GM12891 (cell line): ENCODE measurements at places on chromosomes 4 and X.

DNA sequence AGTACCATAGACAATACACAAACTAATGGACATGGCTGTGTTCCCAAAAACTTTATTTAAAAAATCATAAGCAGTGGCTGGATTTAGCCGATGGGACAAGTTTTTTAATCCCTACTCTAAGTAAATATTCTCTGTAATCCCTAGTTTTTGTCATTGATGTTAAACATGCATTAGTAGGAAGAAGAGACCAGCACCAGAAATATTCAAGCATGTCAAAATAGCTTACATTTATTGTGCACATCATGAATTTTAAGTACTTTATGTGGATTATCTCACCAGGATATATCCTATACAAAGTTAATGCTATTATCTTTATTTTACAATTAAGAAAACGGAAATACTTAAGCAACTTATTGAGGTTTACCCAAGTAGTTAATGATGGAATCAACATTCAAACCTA, 46.0 kb downstream of the HSPA4L start:
- no peak for DNase-seq

- DNase-seq, result no peak
Measured at GRCh38 chr4:165700855-165701254, 172.2 kb upstream of the TLL1 start.

- no peak for DNase-seq
Measured at GRCh38 chr4:5470318-5471198, 237.8 kb downstream of the EVC2 start.

GRCh38 chrX:105821471-105822121, 743 bp upstream of the NRK start:
- DNase-seq, result no peak

DNA sequence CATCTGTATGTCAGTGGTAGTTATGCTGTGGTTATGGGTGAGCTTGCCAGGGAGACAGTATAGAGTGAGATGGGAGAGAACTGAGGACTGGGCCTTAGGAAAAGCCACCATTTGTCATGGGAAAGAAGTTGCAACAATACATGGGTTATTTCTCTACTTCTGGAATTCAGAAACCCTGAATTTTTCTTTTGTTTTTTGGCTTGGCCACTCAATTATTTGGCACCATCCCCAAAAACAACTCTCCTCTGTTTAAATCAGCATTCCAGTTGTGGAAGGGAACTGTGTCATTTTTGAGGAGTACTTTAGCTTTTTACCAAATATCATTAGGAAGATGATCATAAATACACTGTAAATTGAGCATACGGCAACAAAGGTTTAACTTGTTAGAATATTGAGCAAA, 41.1 kb upstream of the ACSL4 start:
- no peak for DNase-seq

- DNase-seq, result no peak
Measured at GRCh38 chrX:129534816-129535578, 5.1 kb upstream of the OCRL start.

- DNase-seq, result no peak
Measured at GRCh38 chrX:41332408-41333002, 1.5 kb upstream of the DDX3X start.

- no peak for DNase-seq
Measured at GRCh38 chrX:129726307-129727111, 12.3 kb upstream of the XPNPEP2 start.

GRCh38 chrX:68428431-68428830, 4.9 kb downstream of the OPHN1 start:
- DNase-seq, result no peak

DNA sequence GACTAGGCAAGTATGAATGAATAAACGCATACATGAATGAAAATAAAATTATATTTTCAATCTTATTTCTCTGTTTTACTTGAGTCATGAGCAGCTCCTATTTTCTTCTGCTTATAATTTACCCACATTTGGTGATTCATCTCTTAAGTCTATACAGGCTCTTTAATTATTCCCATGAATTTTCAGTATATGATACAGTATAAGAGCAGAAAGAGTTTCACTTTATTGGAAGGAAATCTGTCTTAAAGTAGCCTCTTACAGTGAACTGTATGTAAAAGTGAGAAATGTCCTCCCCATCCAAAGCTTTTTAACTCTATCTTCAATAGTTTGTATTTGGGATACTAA, 50.8 kb downstream of the TMEM165 start:
- no peak for DNase-seq

GRCh38 chr4:152936446-152937335, 568 bp downstream of the FHDC1 start:
- DNase-seq, result peak; percentile 39

GRCh38 chr4:63788271-63788670, 621.0 kb downstream of the TECRL start:
- no peak for DNase-seq

DNA sequence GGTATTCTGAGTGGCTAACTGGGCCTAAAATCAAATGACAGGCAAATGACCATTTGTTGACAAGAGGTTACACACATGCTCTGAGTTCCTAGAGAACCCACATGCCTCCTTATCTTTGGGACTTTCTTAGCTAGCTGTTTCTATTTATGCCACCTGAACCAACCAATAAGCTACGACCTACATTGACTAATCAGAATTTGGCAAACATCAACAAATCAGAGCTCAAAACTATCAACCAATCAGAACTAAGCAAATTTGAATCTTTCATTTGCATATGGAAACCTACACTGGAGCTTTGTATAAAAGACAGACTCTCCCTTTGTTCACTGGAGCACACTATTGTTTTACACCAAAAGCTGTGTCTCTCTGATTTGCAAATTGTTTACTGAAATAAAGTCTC, 192.0 kb downstream of the CXXC4 start:
- DNase-seq, result no peak

GRCh38 chr4:182748949-182749348, 168.2 kb downstream of the DCTD start:
- no peak for DNase-seq

DNA sequence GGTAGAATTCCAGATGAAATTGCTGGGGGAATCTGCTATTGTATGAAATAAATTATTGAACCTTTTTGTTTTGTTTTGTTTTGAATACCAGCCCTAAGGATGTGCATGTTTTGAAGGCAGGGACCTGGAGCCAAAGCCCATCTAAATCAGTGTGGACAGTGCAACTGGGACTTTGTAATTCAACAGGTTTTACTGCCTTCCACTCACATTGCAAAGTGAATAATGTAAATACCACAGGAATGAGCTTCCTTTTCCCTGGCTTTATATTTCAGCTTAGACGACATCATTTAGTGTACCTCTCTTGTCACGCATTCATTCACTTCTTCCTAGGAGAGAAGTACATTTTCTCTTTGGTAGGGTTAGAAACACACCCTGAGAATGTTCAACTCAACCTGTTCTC, 795.0 kb downstream of the CENPC start:
- no peak for DNase-seq

DNA sequence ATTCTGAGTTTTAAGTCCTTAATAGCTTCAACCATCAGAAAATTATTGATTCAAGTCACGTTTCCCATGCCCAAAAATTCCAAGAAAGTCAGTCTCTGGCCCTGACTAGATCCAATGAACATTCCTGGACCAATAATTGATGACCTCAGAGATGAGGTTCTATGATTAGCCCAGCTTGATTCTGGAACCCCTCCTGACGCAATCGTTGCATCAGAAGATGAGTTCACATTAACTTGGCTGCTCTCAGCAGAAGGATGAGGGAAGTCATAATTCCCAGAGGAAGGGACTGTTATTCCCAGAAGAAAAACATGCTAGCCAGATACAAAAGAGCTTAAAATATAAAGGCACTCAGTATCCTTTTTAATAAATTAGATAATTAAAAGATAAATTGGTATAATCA, 34.3 kb upstream of the CPEB2 start:
- DNase-seq, result no peak

- DNase-seq, result no peak
Measured at GRCh38 chrX:44675362-44676024, 132.8 kb upstream of the FUNDC1 start.

DNA sequence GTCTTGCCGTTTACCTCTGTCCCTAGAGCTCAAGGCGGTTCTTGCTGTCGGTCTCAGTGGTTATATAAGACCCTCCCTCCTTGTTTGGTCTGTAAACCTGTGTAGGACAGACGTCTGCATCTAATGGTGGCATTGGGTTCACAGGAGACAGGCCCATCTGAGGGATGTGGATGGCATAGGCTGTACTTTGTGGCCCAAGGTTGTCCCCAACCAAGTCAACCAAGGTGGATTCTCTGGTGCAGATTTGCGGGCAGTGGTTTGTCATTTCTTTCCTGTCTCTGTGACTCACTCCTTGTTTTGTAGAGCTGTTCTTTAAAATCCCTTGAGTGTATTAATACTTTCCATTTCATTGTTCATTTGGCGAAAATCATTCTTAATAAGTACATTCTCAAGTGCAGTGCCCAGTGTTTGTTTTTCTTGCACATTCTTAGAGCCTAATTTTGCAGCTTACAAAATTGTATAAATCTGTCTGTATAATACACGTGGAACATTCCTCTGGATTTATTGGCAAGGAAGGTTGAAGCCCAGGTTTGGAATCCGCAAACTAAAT, 68.0 kb upstream of the TLR2 start:
- DNase-seq, result no peak

GRCh38 chr4:110799211-110799610, 176.3 kb upstream of the PITX2 start:
- no peak for DNase-seq

DNA sequence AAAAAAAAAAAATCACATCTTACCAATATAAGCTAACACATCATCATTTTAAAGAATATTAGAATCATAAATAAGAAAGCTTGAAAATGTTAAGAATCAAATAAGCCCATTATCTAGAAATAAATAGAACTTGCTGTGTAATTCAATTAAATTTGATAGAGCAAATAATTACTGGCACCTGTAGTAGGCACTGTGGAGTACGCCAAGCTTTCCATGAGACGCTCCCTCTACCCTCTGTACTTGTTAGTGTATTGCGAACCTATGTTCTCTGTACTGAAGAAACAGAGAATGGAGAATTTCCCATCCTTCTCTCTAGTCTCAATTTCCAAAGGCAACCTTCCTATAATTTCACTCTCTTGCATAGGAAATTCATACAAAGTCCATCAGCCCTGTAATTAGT, 61.7 kb upstream of the HAND2 start:
- no peak for DNase-seq

GRCh38 chr4:139014371-139015268, 961 bp upstream of the NOCT start:
- DNase-seq, result no peak

GRCh38 chrX:150352114-150352513, 11.0 kb upstream of the MAMLD1 start:
- no peak for DNase-seq
